Vagina (tissue), 2 donors: ENCODE measurements at places on chromosomes 7 and 10. TPM values are rescaled to one million over a fixed set of nuclear protein-coding genes. Genes with fewer than 3 reads are reported as not detected.

CPEB3 gene
- 8.8 TPM for total RNA-seq

LGI1 gene
- total RNA-seq, result 0.74 TPM

FZD8 gene
- total RNA-seq, result 7.6 TPM

ASB10 gene
- not detected for total RNA-seq

DNA sequence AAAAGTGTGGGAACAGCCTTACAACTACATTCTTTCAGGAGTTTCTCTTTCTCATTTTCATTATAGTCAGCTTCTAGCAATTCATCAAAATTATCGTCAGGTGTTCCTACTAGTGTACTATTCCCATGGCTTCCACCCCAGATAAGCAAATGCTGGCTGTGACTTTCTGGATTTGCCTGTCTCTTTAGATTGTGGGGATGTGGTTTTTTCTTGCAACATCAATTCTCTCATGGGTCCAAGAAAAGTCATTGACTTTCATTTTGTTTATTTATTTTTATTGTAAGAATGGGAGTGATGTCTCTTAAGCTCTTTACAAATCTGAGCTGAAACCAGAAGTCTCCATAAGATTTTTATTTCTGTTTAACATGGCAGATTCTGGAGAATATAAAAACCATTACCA is 349.7 kb upstream of the SEMA3C start:
- no peak for DNase-seq

- DNase-seq, result no peak
These were observed 33.3 kb upstream of the KDM7A start for GRCh38 chr7:140209866-140210609.

GRCh38 chr10:80964955-80965614 is 427.4 kb downstream of the SH2D4B start:
- no peak for DNase-seq

- no peak for DNase-seq
These were observed 170.1 kb downstream of the RTKN2 start for GRCh38 chr10:62098278-62099121.

- no peak for DNase-seq
These were observed 28.0 kb downstream of the CHST12 start for GRCh38 chr7:2431260-2431867.

DNA sequence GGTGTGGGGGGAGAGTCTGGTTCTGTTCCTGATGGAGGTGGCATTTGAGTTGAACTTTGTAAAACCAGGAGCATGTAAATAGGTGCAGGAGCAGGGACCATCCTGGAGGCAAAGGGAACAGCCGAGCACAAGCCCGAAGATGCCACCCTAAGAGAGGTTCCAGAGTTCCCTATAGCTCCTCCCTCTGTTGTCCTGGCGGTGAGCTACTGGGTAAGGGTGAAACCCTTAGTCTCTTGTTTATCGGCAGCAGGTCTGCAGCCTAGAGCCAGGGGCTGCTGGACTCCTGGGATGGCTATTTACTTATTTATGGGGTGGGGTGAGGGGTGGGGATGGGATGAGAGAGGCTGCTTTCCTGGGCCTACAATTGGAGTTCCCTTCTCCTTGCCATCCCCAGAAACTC is 6.5 kb upstream of the LBX1 start:
- no peak for DNase-seq

GRCh38 chr10:93452143-93452542 is 30.0 kb downstream of the MYOF start:
- no peak for DNase-seq

GRCh38 chr7:143284591-143285469 is at the start of gene TMEM139:
TSS of gene TMEM139 (plus strand) at chr7:143284958. CDS start at chr7:143285958, 1,000 bp downstream.
- no peak for DNase-seq

- DNase-seq, result no peak
These were observed 56.7 kb downstream of the IDE start for GRCh38 chr10:92517034-92517655.

GRCh38 chr10:124153023-124153826 is 59.8 kb upstream of the CHST15 start:
- DNase-seq, result no peak

- no peak for DNase-seq
These were observed 4.8 kb upstream of the PILRB start for GRCh38 chr7:100352984-100353684.

DNA sequence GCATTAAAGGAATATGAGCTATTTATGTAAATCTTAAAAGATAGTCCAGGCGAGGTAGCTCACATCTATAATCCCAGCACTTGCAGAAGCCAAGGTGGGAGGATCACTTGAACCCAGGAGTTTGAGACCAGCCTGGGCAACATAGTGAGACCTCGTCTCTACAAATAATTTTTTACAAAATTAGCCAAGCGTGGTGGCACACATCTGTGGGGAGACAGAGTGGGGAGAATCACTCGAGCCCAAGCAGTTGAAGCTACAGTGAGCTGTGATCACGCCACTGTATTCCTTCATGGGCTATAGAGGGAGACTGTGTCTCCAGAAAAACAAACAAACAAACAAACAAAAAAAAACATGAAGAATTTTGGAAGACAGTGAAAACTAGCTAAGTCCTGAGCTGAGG is 28.4 kb downstream of the HERC4 start:
- no peak for DNase-seq

DNA sequence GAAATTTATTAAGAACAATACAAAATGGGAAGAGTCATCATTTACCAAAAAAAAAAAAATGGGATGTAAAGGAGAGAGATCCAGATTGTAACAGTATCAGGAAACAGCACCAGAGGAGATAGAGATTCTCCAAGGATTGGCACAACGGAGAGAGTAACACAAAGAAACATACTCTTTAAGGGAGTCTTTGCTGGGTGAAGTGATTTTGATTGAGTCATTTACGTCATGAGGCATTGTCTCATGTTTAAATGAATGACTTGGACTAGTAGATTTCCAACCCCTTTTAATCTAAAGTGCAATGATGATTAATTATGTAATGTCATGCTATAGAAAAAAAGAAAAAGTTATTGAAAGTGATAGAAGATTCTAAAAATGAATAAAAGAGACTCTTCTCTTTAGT is 68.8 kb downstream of the ITGB8 start:
- no peak for DNase-seq

DNA sequence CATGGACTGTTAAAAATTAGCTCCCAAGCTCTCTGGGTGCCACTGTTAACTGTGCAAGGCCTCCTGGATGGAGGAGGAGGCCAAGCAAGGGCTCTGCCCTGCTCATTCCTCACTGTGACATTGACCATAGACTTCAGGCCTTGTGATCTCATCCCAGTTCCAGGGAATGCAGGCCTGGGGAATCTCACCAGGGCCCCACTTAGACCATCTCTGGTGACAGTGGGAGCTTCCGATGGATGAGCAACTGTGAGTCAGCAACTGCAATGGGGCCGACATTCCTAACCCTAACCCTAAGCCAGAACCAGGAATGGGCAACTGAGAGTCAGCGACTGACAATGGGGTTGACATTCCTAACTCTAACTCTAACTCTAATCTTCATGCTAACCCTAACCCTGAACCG is 50.4 kb upstream of the MSMB start:
- peak; percentile 82 for DNase-seq

DNA sequence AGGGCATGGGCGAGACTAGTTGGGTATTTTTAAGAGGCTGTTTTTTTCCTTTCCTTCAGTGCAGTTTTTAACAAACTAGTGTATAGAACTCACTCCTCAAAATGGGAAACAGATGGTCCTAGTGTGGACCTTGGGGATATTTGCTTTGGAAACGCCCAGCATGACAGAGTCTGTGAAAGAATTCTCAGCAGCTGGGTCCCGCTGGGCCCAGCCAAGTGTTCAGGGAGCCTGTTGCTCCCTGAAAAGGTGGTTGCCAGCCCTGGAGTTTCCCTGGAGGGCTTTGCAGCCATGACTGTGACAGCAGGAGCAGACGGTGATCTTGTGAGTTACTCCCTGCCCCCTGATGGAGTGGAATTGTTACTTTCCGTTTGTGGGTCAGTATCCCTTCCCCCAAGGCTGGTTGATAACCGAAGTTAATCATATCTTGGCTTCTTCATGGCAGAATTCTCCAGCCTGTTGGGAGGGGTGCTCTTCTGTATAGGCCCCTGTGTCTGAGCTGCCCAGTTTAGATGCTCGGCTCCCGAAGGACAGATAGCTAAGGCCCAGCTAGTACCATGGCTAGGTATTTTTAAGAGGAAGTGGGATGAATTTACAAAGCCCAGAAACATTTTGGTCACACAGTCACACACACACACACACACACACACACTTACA is 278.6 kb upstream of the HABP2 start:
- no peak for DNase-seq

- no peak for DNase-seq
These were observed 74.3 kb downstream of the GLI3 start for GRCh38 chr7:42162560-42163325.

DNA sequence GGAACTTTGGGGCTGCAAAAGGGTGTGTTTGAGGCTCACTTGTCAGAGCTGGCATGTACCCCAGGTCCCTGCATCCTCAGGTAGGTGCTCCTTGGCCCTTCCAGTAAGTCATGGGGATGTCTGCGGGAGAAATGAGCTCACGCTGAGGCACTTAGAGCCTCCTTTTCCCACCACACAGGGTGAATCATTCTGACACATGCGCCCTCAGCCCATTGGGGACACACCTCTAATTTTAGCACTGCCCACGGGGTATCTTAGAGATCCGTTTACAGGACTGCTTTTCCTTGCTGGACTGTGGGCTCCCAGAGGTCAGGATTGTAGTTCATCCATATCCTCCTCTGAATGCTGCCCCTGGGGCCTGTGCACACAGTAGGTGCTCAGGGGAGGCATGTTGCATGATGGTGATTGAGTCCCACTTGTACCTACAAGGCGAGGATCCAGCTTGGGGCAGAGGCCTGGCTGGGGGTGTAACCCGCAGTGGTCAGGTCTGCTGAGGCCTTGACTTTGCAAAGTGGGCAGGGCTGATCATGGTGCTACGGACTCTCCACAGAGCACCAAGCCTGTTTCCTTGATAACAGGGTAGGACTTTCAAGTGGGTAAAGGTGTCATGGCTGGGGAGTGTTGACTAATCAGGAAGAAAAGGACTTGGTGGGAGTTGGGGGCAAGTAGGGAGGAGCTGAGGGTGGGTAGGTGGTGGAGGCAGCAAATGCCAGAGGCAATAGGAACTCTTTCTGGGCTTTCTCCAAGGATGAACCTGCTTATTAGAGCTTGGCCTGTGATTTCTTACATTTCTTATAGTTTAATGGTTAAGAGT is 5.8 kb downstream of the TSPAN15 start:
- DNase-seq, result no peak

DNA sequence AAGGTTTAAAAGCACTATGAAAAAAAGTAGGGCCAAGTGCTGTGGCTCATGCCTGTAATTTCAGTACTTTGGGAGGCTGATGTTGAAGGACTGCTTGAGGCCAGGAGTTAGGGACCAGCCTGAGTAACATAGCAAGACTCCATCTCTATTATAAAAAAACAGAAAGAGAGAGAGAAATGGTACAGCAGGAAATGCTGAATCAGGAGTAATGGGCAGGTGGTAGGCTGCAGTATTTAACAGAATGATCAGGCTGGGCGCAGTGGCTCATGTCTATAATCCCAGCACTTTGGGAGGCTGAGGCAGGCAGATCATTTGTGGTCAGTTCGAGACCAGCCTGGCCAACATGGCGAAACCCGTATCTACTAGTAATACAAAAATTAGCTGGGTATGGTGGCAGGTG is 49.6 kb downstream of the SCD start:
- no peak for DNase-seq
